ENCODE measurements at places on chromosomes 16 and 17. TPM values are rescaled to one million over a fixed set of nuclear protein-coding genes. Genes with fewer than 3 reads are reported as not detected.

The TMC5 gene
- polyA plus RNA-seq: 0.27 TPM

The CHTF18 gene
- polyA plus RNA-seq: 27.1 TPM

The CCL5 gene
- polyA plus RNA-seq: 0.64 TPM

The GPR142 gene
- polyA plus RNA-seq: 0.23 TPM

GRCh38 chr17:10471858-10472257 is 2.5 kb upstream of the MYH4 start:
- DNase-seq: no peak

DNA sequence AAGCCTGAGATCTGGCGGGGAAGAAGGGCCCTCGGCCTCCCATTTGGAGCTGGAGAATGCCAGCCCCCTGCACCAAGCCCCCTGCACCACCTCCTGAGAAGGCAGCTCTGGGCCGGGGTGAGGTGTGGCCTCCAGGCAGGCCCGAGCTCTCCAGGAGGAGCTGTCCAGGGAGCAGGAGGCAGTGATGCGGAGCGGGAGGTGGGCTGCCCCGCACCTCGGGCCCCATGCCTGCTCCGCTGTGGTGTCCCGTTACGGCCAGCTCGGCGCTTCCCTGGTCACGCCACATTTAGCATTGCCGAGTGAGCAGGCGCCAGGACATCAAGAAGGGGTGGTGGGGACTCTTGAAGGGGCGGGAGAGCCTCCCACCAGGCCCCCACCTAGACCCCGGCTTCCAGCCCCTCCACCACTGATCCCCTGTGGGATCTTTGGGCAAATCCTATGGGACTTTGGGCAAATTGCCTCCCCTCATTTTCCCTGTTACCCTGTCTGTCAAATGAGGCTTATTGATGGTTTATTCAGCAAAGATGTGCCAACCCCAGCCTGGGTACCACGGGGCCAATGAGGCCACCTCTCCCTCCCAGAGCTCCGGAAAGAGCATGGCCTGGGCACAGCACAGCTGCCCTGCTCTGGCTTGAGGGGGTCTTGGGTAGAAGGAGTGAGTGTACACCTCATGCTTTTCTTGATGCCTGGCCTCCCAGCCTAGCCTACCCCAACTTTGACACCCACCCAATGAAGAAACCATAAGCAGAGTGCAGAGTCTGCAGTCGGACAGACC is 15.3 kb downstream of the FOXN1 start:
- no peak for DNase-seq

- DNase-seq: peak; percentile 5
Observed at GRCh38 chr16:29014561-29015069, 29.8 kb downstream of the LAT start.

DNA sequence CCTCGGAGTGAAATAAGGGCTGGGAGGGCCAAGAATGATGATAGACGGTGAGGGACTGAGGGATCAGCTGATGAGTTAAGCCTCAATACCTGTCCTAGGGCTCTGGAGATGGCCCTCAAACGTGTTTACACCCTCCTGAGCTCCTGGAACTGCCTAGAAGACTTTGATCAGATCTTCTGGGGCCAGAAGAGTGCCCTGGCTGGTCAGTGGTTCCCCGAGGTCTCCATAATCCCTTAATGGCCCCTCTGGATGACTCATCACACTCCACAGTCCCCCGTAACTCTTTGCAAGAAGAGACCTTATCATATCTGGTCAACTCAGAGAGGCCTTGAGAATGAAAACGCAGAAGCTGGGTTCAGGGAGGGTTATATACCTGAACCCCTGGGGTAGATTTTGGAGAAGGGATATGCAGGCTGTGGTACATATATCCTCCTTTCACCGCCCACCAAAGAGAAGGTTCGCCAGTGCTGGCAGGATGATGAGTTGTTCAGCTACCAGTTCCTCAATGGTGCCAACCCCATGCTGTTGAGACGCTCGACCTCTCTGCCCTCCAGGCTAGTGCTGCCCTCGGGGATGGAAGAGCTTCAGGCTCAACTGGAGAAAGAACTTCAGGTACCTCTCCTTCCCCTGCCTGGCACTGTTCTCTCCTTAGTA is 3.1 kb downstream of the ALOX12 start:
- no peak for DNase-seq

DNA sequence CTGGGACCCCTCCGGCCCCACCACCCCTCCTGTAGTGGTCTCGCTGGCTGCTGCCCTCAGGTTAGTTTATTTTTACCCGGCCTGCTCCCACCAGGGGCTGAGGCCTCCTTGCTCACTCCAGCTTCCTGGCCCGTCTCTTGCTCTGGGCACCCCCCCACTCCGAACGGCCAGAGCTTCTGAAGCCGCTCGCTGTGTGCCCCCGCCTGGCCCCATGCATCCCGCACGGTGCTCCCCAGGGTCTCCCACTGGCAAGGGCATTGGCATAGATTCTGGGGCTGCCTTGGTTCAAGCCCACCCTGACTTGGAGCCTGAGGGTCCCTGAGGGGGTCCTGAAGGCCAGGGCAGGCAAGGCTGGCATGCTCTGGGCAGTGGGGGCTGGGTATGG is 186.4 kb downstream of the SEC14L1 start:
- peak; percentile 9 for DNase-seq

GRCh38 chr17:78576389-78577112 is 645 bp downstream of the DNAH17 start:
- no peak for DNase-seq

GRCh38 chr17:72730077-72730476 is 362.4 kb downstream of the SLC39A11 start:
- peak; percentile 84 for DNase-seq

- peak; percentile 67 for DNase-seq
Observed at GRCh38 chr17:27526604-27527002, 70.4 kb downstream of the KSR1 start.

Measured in muscle of leg (tissue), 16 donors.